ENCODE measurements at places on chromosomes 7 and 10. TPM values are rescaled to one million over a fixed set of nuclear protein-coding genes. Genes with fewer than 3 reads are reported as not detected.

Gene NUDT13
- total RNA-seq, result 1.00 TPM

Gene CH25H
- 0.73 TPM for total RNA-seq

Gene ATOH7
- 1.5 TPM for total RNA-seq

Gene HABP2
- total RNA-seq, result not detected

Gene EPHB6
- total RNA-seq, result 11.7 TPM

Gene GARS1
- total RNA-seq, result 73.1 TPM

Gene IFIT1B
- 0.82 TPM for total RNA-seq

Gene GOLGA7B
- total RNA-seq, result 10.2 TPM

Gene RASA4B
- total RNA-seq, result 23.3 TPM

Gene COL26A1
- total RNA-seq, result 16.3 TPM

Gene PRSS37
- total RNA-seq, result not detected

Gene ARMH3
- total RNA-seq, result 20.9 TPM

Gene SLK
- 38.9 TPM for total RNA-seq

Gene OGA
- 295 TPM for total RNA-seq

Gene PSPH
- 24.9 TPM for total RNA-seq

Gene GARIN1A
- total RNA-seq, result 1.9 TPM

Gene GHRHR
- total RNA-seq, result 4.3 TPM

Gene MLXIPL
- total RNA-seq, result 1.1 TPM
